ENCODE measurements at places on chromosomes 3 and 15. TPM values are rescaled to one million over a fixed set of nuclear protein-coding genes. Genes with fewer than 3 reads are reported as not detected.

AMOTL2 gene
- total RNA-seq = not detected

GAP43 gene
- total RNA-seq = not detected

ATP13A5 gene
- total RNA-seq = 0.12 TPM

USP50 gene
- 0.34 TPM for total RNA-seq

SLC27A2 gene
- total RNA-seq = 0.49 TPM

NAALADL2 gene
- not detected for total RNA-seq

GOLGA6L7 gene
- not detected for total RNA-seq

BHLHE40 gene
- total RNA-seq = 52.4 TPM

EAF2 gene
- total RNA-seq = 35.0 TPM

GRK7 gene
- total RNA-seq = not detected

RMDN3 gene
- total RNA-seq = 22.1 TPM

DPPA4 gene
- total RNA-seq = 3.3 TPM

SNX33 gene
- total RNA-seq = 1.2 TPM

CLSTN2 gene
- not detected for total RNA-seq

ACSBG1 gene
- not detected for total RNA-seq

XYLB gene
- total RNA-seq = 0.71 TPM

GREM1 gene
- not detected for total RNA-seq

CYP8B1 gene
- not detected for total RNA-seq

KLHL40 gene
- not detected for total RNA-seq

THAP10 gene
- total RNA-seq = 0.37 TPM

DUT gene
- total RNA-seq = 84.7 TPM

HTR3C gene
- total RNA-seq = not detected

ZPLD1 gene
- total RNA-seq = not detected

NCKIPSD gene
- 19.1 TPM for total RNA-seq

LRRK1 gene
- 55.5 TPM for total RNA-seq

CCDC13 gene
- total RNA-seq = 2.5 TPM

SLC22A14 gene
- total RNA-seq = not detected

ECE2 gene
- total RNA-seq = not detected

CD200R1 gene
- total RNA-seq = 4.4 TPM

LMOD3 gene
- not detected for total RNA-seq

FETUB gene
- not detected for total RNA-seq

VPS13C gene
- 258 TPM for total RNA-seq

FBXO40 gene
- total RNA-seq = not detected

SOX14 gene
- not detected for total RNA-seq

SH3GL3 gene
- total RNA-seq = not detected

Data from B cell (primary cell).